ENCODE measurements at places on chromosomes 13 and 19.

DNA sequence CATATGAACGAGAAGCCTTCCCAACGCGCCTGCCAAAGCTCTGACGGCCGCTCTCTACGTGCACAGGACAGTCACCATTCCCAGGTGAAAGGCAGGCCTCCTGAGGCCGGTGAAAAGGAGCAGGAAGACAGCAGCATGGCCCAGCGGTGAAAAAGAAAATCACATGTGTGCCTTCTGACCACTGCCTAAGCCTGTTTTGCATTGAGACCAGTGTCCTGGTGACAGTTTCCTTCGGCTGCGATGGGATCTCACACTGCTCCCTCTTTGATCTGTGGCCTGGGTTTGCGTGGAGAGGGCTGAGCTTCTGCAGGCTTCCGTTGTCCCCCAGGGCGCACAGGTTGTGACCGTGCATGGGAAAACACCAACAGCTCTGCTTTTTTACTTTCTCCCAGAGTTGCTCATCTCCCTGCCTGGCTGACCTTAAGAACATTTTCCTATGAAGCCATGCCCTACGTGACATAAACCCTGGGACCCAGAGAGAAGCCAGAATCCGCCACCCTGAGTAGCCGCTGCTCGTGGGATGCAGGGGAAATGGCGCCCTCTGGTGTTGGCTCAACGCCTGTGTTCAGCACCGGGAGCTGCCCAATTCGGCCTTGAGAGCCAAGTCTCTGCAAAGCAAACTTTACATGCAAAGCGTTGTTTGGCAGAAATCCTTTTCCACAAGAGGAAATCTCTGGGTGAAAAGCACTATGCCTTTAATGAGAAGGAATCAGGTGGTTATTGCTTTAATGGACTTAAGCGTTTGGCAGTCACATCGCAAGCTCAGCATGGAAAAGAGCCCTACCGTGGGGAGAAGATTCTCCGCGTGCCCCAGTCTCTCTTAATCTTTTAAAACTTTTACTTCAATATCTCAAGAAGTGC, 112.2 kb upstream of the GPR12 start:
- DNase-seq = peak; percentile 71

DNA sequence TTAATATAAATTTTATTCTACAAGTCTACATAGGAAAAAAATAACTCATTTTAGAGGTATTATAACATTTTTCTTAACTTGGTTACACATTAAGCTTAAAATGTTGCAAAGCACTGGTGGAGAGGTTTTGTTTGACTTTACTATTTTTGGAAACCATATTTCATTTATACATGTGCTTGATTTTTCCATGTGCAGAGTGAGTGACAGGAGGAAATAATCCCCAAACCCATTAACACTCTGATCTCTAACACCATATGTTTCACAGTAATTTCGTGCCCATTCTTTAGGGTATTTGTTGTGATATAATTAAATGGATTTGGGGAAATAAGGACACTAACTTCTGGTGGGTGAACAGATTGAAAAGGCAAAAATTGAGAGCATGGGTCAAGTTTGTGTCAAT, 2124.4 kb upstream of the PCDH20 start:
- no peak for DNase-seq

- no peak for DNase-seq
Measured at GRCh38 chr13:36369268-36370107, 23.3 kb upstream of the SPART start.

- DNase-seq = peak; percentile 74
Measured at GRCh38 chr19:1512671-1513498, at the start of gene ADAMTSL5. Gene ADAMTSL5 (minus strand): TSS chr19:1513019. CDS start chr19:1510943, 2,076 bp downstream.

DNA sequence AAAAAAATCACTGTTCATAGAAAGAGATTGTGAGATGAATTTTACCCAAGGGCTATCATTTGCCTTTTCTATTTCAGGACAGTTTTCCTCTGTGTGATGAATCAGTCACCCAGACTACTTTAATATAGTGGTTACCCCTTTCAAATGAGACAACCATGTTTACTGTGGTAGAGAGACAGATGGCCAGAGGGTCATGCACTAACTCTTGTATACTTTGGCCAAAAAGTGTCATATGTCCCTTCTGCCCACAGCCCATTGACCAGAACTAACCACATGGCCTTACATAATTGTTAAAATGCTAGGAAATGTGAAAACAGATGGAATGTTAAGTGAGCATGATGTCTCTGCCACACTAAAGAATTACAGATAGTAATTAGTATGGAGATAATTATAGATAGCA, 498.7 kb downstream of the DACH1 start:
- DNase-seq = no peak

- no peak for DNase-seq
Measured at GRCh38 chr19:18608805-18609716, 2.5 kb upstream of the CRLF1 start.

DNA sequence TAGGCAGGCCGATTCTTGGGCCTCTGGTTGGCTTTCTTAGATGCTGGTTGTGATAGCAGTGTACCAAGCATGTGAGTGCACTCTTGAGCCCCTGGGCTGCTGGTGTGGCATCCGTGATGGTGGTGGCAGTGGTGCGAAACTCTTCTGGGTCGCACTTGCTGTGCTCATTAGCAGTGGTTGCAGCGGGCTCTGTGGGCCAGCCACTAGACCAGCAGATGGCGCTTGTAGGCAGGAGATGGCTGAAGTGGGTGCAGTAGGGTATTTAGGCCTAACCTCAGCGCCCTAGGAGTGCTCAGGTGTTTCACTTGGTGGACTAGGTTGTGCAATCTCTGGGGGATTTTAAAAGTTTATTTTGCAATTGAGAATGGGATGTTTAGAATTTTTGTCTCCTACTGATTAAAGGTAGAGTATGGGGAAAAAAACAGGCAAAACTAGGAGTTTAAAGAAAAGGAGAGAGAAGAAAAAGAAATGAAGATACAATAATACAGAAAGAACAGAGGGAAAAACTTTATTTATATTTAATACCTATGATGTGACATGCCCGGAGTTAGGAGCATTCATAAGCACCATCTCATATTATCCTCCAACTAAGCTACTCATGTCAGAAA, 4.3 kb upstream of the ZNF17 start:
- DNase-seq = peak; percentile 75

- no peak for DNase-seq
Measured at GRCh38 chr13:113001241-113002140, 32.5 kb downstream of the MCF2L start.

- DNase-seq = no peak
Measured at GRCh38 chr13:46567671-46568070, 14.7 kb downstream of the LRCH1 start.

DNA sequence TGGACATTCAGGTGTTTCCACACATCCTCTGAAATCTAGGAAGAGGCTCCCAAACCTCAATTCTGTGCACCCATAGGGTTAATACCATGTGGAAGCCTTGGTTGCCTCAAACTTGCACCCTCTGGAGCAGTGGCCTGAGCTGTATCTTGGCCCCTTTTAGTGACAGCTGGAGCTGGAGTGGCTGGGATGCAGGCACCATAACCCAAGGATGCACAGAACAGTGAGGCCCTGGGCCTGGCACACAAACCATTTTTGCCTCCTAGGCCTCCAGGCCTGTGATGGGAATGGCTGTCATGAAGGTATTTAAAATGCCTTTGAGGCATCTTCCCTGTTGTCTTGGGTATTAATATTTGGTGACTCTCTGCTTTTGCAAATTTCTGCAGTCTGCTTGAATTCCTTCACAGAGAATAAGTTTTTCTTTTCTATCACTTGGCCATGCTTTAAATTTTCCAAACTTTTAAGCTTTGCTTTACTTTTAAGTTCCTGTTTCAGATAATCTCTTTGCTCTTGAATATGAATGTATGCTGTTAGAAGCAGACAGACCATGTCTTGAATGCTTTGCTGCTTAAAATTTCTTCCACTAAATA, 1594.5 kb upstream of the PCDH20 start:
- DNase-seq = no peak

DNA sequence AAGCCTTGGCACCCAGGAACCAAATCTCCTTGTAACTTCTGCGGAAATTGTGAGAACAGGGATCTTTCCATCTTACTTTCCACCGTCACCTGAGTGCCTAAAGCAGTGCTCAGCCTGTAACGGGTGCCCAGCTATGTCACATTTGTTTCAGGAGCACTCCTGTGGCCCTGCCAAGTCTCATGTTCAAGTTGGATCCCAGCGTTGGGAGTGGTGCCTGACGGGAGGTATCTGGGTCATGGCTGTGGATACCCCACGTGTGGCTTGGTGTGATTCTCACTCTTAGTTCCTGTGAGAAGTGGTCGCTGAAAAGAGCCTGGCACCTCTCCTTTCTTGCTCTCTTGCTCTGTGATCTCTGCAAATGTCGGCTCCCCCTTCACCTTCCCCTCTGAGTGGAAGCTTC, 114.9 kb downstream of the UQCRFS1 start:
- DNase-seq = no peak

GRCh38 chr13:98182589-98182988, 5.5 kb upstream of the RNF113B start:
- no peak for DNase-seq

GRCh38 chr19:13079542-13079986, 23.1 kb downstream of the LYL1 start:
- no peak for DNase-seq

DNA sequence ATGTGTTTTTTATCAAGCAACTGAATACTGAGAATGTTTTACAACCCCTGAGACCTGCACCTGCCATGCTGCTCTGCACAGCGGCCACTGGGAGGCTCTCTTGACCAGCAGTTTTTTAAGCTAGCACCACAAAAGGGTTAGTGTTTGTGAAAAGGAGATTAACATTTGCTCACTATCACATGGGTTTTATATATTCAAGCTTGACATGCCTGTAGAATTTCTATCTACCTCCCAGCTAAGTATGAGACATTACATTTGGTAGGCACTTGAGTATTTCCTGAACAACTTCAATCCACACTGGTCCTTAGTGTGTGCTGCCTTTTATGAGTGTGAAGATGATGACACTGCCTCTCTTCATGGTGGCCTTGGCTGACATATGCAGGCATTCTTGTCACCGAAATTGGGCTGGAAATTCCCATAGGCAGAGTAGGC, 1238.9 kb downstream of the UQCRFS1 start:
- peak; percentile 12 for DNase-seq

- DNase-seq = no peak
Measured at GRCh38 chr13:85990397-85990796, 191.2 kb upstream of the SLITRK6 start.

DNA sequence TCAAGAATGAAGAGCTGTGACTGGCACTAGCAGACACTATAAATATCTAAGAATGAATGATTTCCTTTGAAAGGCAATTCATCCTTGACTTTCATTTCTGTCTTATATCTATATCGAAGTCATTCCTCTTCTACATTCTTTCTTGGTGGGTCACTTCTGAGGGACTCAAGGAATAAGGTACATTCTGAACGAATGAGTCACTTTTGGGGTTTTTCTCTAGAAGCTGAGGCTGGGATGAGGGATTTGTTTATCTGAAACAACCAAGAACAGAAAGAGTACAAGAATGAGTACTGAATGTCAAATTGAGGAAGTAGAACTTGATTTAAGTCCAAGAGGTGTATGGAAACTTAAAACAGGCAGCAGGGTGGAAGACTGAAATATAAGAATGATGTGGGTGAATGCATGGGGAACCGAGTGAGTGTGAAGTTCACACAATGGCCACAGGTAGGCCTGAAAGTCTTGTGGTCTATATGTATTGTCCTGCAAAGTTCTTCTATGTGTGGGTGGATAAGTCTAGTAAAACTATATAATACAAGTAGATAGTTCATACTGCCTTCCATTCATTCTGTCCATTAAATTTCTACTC, 343.9 kb downstream of the OXGR1 start:
- no peak for DNase-seq

- DNase-seq = peak; percentile 87
Measured at GRCh38 chr19:42440357-42441048, 2.2 kb downstream of the CXCL17 start.

GRCh38 chr13:110540871-110541525, 20.5 kb downstream of the RAB20 start:
- DNase-seq = no peak

DNA sequence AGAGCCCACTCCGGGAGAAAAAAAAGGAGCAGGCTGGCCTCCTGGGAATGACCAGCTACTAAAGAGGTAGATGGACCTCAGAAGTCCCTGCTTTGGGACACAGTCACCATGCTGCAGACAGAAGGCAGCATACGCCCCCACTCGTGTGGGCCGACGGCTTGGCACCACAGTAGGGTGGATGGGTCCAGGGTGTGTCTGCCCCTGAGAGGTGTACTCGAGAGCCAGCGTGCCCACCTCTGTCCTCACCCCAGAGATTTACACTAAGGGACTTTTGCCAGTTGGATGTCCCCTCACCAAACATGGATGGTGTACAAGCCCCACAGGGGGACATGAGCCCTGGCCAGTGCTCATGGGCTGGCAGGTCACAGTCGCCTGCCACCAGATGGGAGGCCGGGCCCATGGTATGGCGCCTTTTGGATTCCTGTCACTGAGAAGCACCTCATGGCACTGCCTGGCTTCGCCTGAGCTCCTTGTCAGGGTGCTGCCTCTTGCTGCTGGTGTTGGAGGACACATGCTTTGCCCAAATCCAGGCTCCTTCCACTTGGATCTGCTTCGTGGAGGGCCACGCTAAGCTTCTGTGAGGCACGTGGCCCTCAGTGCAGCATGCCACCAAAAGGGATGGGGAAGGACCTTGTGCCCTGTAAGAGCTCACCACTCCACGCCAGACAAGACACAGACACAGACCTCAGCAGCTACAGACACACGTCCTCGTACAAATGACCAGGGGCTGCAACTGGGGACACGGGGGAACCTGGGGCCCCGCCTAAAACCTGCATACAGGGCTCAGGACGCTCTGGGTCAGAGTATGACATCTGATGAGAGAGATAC, 13.3 kb upstream of the EPHX3 start:
- DNase-seq = no peak

- peak; percentile 19 for DNase-seq
Measured at GRCh38 chr13:52158629-52159158, 703 bp downstream of the NEK3 start.

DNA sequence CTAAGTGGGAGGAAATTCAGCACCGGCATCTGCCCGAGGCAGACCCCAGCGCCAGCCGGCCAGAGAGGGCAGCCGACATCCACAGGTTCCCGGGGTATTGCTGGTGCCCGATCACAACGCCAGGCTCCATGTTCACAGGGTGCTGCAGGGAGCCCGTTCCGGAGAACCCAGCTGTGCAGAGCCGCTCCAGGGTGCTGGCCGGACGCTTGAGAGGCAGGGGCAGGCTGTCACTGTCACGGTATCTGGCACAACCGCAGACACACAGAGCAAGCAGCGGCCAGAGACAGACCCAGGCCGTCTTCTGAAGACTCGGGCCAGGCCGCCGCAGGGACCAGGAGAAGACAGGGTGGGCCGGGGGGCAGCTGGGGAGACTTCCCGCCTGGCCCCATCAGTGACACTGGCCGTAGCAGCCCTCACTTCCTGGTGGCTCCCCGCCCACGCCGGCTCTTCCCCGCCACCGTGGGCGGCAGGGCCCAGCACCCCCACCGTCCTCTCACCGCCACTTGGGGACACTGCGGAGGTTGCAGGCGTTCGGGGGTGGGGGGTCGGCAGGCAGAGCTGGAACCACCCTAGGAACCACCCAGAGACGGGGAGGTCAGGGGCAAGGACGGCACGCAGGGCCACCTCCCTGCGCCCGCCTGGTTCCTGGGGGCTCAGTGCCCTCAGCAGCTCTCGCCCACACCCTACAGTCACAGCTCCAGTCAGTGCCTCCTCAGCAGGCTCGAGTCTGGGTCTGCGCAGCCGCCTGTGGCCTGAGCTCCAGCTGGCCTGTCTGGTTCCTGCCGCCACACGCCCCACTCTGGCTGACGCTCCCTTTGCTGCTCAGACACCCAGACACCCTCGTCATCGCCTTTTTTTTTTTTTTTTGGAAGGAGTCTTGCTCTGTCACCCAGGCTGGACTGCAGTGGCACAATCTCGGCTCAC, 3.8 kb downstream of the RNF126 start:
- DNase-seq = no peak

Data from stimulated activated CD4-positive, alpha-beta T cell treated with anti-CD3 and anti-CD28 coated beads, Interleukin-2, amount 100 ng/mL, for 24 hours (primary cell).